ENCODE measurements at places on chromosomes 16 and 17. TPM values are rescaled to one million over a fixed set of nuclear protein-coding genes. Genes with fewer than 3 reads are reported as not detected.
A peak's percentile ranks its signal among the peaks of the same experiment; 100 is the strongest.

DNA sequence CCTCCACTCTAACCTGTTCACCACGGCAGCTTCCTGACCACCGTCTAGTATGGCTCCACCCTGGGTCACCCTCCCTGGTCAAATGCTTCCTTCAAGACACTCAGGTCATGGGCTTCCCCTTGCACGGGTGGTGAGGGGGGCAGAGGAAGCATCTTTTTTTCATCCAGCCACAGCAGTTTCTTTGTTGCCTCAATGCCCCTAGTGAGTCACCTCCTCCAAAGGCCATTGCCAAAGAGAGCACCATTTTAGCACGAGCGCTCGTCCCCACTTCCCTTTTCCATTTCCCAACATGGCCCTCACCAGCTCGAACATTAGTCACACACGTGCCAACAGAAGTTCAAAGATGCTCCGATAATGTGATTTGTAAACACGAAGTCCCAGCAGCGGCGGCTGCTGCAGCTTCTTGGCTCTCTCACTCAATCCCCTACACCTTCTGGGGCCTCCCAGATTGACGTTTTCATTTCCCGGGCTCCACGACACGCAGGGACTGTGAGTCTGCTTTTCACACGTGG, 134.6 kb downstream of the GAS7 start:
- peak; percentile 20 for DNase-seq

DNA sequence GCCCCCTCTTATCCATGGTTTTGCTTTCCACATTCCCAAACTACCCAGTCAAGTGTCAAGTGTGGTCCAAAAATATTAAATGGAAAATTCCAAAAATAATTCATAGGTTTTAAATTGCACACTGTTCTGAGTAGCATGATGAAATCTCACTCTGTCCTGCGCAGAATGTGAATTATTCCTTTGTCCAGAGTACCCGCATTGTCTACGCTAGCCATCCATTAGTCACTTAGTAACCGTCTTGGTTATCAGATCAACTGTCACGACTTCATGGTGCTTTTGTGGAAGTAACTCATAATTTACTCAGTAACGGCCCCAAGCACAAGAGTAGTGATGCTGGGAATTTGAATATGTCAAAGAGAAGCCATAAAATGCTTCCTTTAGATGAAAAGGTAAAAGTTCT, 94.9 kb downstream of the SLC39A11 start:
- no peak for DNase-seq

DNA sequence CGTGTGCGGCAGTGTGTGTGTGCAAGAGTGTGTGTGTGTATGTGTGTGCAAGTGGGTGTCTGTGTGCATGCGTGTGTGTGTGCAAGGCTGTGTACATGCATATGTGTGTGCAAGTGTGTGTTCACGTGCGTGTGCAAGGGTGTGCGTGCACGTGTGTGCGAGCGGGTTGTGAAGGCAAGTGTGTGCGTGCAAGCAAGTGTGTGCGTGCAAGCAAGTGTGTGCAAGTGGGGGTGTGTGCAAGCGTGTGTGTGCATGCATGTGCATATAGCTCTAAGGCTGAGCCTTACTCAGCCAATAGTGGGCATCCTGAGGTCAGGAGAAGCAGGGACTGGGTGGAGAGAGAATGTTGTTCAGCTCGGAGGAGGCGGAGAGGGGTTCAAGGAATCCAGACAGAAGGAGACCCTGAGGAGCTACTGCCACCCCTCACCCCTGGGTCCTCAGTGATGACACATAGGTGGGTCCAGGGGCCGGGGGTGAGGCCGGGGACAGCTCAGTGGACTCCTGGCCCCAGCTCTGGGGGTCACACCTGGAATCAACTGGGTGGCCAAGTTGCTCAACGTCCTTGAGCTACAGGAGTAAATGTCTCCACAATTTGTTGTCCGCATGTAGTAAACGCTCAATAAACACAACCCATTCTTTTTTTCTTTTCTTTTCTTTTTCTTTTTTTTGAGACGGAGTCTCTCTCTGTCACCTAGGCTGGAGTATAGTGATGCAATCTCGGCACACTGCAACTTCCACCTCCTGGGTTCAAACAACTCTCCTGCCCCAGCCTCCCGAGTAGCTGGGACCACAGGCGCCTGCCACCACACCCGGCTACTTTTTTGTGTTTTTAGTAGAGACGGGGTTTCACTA, 1.8 kb downstream of the PRR29 start:
- DNase-seq = no peak

GAN gene
- total RNA-seq = 15.6 TPM
